ENCODE measurements at places on chromosomes 1 and 21. TPM values are rescaled to one million over a fixed set of nuclear protein-coding genes. Genes with fewer than 3 reads are reported as not detected.

ABCG1 gene
- total RNA-seq: 12.4 TPM

PLA2G2A gene
- 2,023 TPM for total RNA-seq

LMX1A gene
- 0.79 TPM for total RNA-seq

HAPLN2 gene
- 4.4 TPM for total RNA-seq

C4BPA gene
- not detected for total RNA-seq

RGS7 gene
- not detected for total RNA-seq

LCE3D gene
- total RNA-seq: not detected

TGFB2 gene
- total RNA-seq: 17.2 TPM

OR2T11 gene
- not detected for total RNA-seq

WLS gene
- total RNA-seq: 53.3 TPM

SLAMF7 gene
- 0.69 TPM for total RNA-seq

OR10K1 gene
- total RNA-seq: not detected

HAO2 gene
- total RNA-seq: not detected

ETV3L gene
- total RNA-seq: not detected

MYOG gene
- total RNA-seq: not detected

LINGO4 gene
- not detected for total RNA-seq

DDAH1 gene
- total RNA-seq: 46.1 TPM

OR2G6 gene
- total RNA-seq: not detected

All from posterior vena cava (tissue), 2 donors.